ENCODE measurements at places on chromosomes 16 and 17.

GRCh38 chr17:59371416-59372100 is 40.1 kb downstream of the YPEL2 start:
- peak; percentile 54 for DNase-seq

- no peak for DNase-seq
These were observed 36.4 kb upstream of the TMEM92 start for GRCh38 chr17:50237901-50238300.

DNA sequence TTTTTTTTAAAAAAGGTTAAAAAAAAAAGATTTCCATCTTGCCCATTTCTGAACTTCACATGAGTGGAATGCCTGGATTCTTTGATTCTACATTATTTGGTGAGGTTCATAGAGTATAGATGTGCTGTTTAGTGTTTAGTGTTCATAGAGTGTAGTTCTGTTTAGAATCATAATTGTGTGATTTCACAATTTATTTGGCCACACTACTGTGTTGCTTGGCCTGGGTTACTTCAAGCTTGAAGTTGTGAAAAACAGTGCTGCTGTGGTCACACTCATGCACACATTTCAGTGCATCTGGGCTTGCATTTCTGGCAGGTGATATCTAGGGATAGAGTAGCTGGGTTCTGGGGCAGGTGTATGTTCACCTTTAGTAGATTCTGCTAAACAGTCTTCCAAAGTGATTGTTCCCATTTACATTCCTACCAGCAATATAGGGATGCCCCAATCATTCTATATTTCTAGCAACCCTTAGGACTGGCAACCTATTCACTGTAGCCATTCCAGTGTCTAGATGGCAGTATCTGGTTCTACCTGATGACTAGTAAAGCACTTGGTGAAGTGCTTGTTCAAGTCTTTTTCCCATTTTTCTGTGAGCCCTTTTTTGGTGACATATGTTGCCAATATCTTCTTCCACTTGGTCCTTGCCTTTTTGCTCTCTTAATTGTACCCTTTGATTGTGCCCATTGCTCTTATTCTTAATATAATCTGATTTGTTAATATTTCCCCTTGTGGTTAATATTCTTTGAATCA is 50.6 kb upstream of the RBFOX3 start:
- no peak for DNase-seq

- peak; percentile 41 for DNase-seq
These were observed 23.2 kb downstream of the DYNC1LI2 start for GRCh38 chr16:66728117-66728787.

- DNase-seq: no peak
These were observed 124.9 kb downstream of the MRTFB start for GRCh38 chr16:14196011-14196410.

DNA sequence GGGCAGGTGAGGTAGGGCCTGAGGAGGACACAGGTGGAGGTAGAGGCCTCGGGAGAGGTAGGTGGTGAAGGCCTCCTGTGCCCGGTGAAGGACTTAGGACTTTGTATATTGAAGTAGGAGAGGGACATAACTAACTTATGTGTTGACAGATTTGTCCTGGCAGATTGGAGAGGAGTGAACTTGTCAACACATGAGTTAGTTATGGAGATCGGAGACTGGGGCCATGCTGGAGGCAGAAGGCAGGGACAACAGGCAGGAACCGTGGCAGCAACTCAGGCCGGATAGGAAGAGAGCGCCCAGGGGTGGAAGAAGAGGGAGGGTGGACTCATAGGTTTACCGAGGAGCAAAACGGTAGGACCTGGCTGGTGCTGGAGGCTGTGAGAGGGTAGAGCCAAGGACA is 18.4 kb downstream of the GLP2R start:
- no peak for DNase-seq
